ENCODE measurements at places on chromosomes 1 and 21. TPM values are rescaled to one million over a fixed set of nuclear protein-coding genes. Genes with fewer than 3 reads are reported as not detected.

GRCh38 chr1:22111115-22111514 lies 31.8 kb downstream of the WNT4 start:
- H3K27ac ChIP-seq: no peak overlapping the region
- H3K27me3 ChIP-seq: no peaks in the 10 kb centered on the region
- H3K4me1 ChIP-seq: peaks cover 2% of the 10 kb centered on the region
- peaks cover 12% of the 10 kb centered on the region for H3K36me3 ChIP-seq
- DNase-seq: no peak

DNA sequence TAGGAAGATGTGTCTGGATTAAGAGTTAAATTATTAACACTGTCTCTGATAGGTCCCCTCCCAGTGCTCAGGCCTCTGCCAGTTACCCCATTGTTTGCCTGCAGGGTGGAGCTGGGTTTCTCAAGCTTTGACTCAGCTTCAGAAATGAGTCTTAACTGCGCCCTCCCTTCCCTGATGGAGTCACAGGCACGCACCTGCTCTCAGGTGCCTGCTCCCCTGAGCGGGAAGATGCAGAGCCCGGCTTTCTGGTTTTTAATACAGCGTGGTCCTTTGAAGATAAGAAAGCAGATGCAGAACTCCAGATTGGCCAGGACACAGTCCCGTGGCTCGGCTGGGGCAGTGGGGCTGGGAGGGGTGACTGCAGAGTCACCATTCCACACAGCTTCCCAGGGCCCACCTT lies 3.2 kb upstream of the SPRR4 start:
- peaks cover 7% of the 10 kb centered on the region for H3K4me1 ChIP-seq
- DNase-seq: no peak
- H3K27ac ChIP-seq: no peak overlapping the region
- no peaks in the 10 kb centered on the region for H3K36me3 ChIP-seq
- no peak overlapping the region for H3K4me3 ChIP-seq

DNA sequence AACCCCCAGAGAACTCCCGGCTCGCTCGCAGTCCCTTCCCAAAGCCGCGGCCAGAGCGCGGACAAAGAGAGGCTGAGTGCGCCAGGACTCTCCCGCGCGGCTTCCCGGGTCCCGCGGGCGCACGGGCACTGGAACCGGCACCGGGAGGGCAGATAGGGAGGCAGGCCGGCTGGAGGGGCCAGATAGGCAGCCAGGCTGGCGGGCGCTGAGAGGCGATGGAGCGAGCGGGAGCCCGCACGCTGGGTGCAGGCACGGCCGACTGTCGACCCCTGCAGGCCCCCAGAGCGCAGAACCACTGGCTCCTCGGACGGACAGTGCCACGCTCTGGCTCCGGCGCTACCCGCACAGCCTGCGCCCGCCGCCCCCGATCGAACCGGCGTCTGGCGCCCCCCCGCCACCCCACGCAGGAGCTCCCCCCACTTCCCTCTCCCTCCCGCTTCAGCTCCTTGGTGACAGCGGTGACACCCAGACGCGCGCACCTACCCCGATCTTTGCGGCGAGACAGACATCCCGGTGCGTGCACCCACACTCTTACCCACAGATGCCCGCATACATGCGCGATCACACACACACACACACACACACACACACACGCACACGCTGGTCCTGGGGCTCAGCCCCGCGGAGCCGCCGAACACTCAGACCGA lies 534 bp downstream of the SLC6A9 start:
- H3K4me1 ChIP-seq: peaks cover 20% of the 10 kb centered on the region
- peak overlapping the region; percentile 81 for H3K4me3 ChIP-seq

DNA sequence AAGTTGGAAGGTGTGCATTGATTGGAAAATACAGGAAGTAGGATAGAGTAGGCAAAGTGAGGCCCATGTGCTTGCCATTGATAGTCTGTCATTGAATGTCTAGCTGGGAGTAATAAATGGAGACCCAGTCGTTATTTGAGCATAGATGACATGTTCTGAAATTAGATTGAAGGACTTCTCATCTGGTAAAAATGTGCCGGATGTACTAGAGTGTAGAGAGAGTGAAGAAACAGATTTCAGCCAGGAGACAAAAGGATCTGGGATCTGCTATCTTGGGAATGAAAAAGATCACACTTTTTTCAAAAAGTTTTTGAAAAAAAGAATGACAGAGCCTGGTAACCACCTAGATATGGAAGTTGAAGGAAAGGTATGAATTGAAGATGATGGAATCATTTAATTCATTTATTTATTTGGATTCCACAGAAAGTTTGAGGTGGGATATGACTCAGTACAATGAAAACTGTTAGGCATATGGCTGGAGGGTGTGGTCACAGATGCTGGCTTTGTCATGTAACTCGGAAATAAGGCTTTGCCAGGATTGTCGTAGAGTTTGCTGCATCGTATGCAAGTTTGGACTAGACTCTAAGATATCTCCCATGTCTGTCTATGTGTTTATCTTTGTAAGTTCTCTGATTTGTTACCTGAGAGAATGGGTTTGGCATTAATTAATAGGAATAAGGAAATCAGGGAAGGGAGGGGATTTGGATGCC lies 137.1 kb downstream of the PBX1 start:
- no peak for DNase-seq
- H3K27me3 ChIP-seq: no peaks in the 10 kb centered on the region
- H3K4me3 ChIP-seq: no peak overlapping the region
- H3K27ac ChIP-seq: no peak overlapping the region
- no peaks in the 10 kb centered on the region for H3K36me3 ChIP-seq

- no peak for DNase-seq
- peaks cover 4% of the 10 kb centered on the region for H3K27me3 ChIP-seq
Observed at GRCh38 chr1:199546323-199546722, 481.2 kb upstream of the NR5A2 start.

DNA sequence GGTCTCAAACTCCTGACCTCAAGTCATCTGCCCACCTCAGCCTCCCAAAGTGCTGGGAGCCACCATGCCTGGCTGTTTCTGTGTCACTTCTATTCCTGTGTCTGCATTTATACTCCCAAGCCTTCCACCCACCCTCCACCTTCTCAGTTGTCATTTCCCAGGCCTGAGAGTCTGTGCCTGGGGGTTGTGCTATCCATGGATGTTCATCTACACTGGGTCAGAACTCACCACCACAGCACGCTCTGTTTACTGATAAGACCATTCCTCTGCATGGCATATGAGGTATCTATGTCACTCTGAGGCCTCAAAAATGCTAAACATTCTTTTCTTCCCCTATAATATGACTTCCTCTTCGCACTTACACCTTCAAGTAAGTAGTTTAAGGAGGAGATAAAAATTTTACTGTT lies 6.1 kb downstream of the NENF start:
- H3K36me3 ChIP-seq: peaks cover 2% of the 10 kb centered on the region
- no peaks in the 10 kb centered on the region for H3K27me3 ChIP-seq
- no peak overlapping the region for H3K4me3 ChIP-seq
- DNase-seq: no peak
- H3K27ac ChIP-seq: no peak overlapping the region
- peaks cover 5% of the 10 kb centered on the region for H3K4me1 ChIP-seq

DNA sequence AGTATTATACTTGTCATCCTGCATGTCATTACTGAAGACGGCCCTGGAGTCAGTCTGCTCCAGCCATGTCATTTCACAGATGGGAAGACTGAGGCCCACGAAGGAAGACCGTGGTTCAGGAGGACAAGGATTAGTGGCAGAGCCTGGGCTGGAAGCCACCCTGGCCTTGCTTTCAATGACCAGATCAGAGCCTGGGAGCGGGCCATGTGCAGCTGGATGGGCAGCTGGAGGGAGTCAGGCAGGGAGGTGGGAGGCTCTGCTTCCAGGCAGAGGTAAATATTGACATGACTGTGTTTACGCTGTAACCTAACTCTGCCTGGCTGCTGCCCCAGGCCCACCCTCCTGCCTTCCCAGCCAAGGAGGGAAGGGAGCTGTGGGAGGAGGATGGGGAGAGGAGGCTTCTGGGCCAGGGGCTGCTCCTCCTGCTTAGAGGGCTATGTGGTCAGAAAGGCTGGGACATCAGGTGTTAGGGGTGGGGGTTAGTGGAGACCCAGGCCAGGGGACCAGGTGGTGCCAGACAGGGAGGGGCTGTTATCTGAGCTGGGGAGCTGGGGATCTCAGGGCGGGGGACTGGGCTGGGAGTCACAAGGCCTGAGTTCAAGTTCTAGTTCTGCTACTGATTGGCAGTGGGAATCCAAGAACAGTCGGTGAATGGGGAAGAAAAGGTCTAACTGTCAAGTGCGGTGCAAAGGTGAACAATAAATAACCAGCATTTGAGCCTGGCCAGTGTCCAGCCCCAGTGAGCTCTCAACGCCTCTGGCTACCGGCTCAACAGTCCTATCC lies 48.5 kb upstream of the ECE1 start:
- peak overlapping the region; percentile 29 for H3K27ac ChIP-seq
- no peak for DNase-seq
- H3K4me1 ChIP-seq: peaks cover 92% of the 10 kb centered on the region
- H3K27me3 ChIP-seq: no peaks in the 10 kb centered on the region
- H3K36me3 ChIP-seq: peaks cover 11% of the 10 kb centered on the region

- H3K27me3 ChIP-seq: peaks cover 13% of the 10 kb centered on the region
- DNase-seq: no peak
- H3K27ac ChIP-seq: no peak overlapping the region
- no peak overlapping the region for H3K4me3 ChIP-seq
Observed at GRCh38 chr1:182383934-182384333, 7.7 kb downstream of the GLUL start.

DNA sequence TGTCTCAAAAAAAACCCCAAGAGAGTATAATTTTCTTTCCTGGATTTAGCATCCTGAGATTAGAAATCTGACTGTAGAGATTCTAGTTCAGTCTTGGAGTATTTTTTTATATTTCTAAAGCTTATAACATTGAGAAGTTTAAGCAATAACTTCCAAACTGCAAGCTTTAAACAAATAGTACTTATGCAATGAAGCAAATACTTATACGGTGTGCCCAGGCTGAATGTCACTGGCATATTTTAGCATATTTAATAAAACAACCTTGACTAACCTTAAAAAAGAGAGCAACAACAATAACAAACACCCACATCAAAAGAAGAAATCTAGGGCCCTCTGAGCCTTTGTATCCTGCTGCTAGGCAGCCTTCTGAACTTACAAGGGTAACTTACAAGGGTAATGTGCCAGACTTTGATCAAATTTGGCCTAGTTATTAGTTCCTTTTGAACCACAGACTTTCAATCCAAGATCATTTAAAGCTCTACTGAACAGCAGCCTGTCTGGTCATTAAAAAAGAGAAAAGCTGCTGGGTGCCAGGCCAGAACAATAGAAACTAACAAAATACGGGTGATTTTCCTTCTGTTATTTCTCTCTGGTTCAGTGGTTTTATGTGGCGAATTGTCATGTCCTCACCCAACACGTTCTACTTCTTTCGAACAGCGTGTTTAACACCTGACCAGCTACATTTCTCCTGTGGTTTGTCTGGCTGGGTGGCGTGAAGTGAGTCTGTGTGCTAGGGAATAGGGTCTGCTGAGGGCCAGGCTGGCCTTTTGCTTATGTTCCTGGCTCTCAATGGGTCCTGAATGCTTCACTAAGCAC lies 16.2 kb downstream of the MTOR start:
- peaks cover 3% of the 10 kb centered on the region for H3K4me1 ChIP-seq
- no peak overlapping the region for H3K4me3 ChIP-seq
- no peak overlapping the region for H3K27ac ChIP-seq
- H3K27me3 ChIP-seq: no peaks in the 10 kb centered on the region

DNA sequence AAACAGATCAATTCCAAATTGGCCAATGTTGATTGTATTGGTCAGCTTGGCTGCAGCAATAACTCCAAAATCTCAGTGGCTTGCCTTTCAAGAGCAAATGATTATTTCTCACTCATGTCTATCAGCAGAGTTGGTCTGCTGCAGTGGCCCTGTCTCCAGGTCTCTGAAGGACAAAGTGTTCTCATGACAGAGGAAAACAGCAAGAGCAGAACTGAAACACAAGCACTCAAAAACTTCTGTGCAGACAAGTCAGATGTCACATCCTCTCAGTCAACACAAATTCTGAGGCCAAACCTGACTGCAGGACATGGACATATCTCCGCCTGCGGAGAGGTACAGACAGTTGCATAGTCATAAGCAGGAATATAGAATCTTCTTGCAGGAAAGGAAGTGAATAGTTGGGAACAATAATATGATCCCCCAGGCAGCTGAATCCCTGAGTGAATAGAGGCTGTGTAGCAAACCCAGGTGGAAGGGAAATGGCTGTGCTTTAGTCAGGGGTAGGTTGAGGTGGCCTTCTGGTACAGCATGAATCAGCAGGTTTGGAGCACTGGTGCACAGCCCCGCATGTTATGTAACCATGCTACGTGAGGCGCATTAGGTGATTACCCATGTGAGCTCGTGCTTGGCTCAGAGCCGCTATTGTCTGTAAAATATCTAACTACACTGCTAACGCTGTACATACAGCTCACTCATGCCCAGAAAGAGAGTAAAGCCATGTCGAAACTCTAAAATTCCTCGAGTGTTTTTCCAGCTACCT lies 17.1 kb upstream of the UBE2U start:
- H3K36me3 ChIP-seq: no peaks in the 10 kb centered on the region
- no peak overlapping the region for H3K4me3 ChIP-seq
- peaks cover 5% of the 10 kb centered on the region for H3K27me3 ChIP-seq
- H3K4me1 ChIP-seq: no peaks in the 10 kb centered on the region

- H3K4me1 ChIP-seq: no peaks in the 10 kb centered on the region
- no peak overlapping the region for H3K27ac ChIP-seq
- H3K4me3 ChIP-seq: no peak overlapping the region
- no peaks in the 10 kb centered on the region for H3K27me3 ChIP-seq
- no peaks in the 10 kb centered on the region for H3K36me3 ChIP-seq
Observed at GRCh38 chr1:54556110-54556509, 8.1 kb downstream of the ACOT11 start.

GRCh38 chr1:59418363-59419144 lies 121.7 kb downstream of the FGGY start:
- no peaks in the 10 kb centered on the region for H3K27me3 ChIP-seq
- H3K36me3 ChIP-seq: peaks cover 2% of the 10 kb centered on the region
- peaks cover 10% of the 10 kb centered on the region for H3K4me1 ChIP-seq
- no peak overlapping the region for H3K27ac ChIP-seq
- no peak overlapping the region for H3K4me3 ChIP-seq

GRCh38 chr1:162147760-162148159 lies 78.3 kb downstream of the NOS1AP start:
- peaks cover 8% of the 10 kb centered on the region for H3K27me3 ChIP-seq
- peaks cover 3% of the 10 kb centered on the region for H3K4me1 ChIP-seq
- H3K27ac ChIP-seq: no peak overlapping the region
- no peak for DNase-seq

KRTAP12-2 gene
- total RNA-seq: not detected

GPR37L1 gene
- total RNA-seq: not detected

CD1C gene
- total RNA-seq: not detected

ATP6V1G3 gene
- total RNA-seq: not detected

ARHGEF10L gene
- not detected for total RNA-seq

C8B gene
- total RNA-seq: not detected

USH2A gene
- not detected for total RNA-seq

KPRP gene
- total RNA-seq: not detected

BRDT gene
- not detected for total RNA-seq

STPG1 gene
- total RNA-seq: 5.6 TPM

SLC9C2 gene
- not detected for total RNA-seq

F13B gene
- total RNA-seq: not detected

OPRD1 gene
- not detected for total RNA-seq

KCNN3 gene
- total RNA-seq: 0.02 TPM

All from activated CD8-positive, alpha-beta memory T cell treated with anti-CD3 and anti-CD28 coated beads, Interleukin-2, amount 10 ng/mL, durations not matched to agents 7 days and 5 days (primary cell).